ENCODE measurements at places on chromosomes 6 and 20.

- no peak for DNase-seq
These were observed 329.1 kb upstream of the RUNX2 start for GRCh38 chr6:44999066-44999465.

DNA sequence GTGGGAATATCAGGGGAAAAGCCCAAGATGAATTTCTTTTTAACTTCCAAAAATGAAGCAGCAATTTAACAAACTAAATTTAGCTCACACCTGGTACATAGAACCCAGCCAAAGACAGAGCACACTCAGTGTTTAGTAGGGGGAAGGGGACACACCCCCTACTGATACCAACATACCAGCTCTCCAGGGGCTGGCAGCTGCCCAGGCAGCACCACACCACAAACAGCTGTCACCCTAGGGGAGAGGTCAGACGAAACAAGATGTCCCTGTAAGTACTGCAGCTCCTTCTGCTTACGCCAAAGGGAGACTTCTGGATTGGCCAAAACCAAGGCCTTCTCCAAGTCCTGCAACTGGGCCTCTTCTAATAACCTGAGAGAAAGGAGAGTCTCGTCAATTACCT, 26.0 kb downstream of the MDN1 start:
- DNase-seq, result no peak

DNA sequence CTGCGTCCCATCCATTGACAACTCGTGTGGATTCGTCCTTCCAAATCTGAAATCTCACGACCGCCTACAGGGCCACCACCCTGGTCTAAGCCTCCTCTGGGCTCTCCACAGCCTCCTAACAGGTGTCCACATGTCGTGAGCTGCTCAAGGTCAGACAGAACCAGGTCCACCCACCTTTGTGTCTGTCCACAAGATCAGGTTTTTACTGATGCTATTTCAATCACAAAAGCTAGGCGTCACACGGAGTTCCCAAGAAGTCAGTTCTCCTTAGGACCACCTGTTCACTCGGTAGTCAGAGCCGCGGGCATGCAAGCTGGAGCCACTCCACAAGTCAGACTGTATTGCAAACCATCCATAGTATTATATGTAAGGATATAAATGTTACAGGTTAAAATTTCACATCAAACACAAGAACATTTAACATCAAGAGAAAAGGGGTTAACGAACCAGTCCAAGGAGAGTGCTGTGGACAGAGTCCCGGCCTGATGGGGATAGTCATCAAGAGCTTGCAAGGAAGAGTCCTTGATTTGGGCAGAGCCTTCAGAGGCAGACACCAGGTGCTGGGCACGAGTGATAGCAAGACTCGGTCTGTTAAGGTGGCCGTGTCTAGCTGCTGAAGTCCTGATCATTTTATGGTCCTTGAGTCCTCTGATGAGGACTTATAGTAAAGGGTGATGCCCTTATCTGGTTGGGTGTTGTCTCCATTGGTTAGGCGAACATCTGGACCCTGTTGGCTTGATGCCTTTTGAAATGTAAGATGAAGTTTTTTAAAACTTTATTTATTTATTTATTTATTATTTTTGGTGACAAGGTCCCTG, 731 bp upstream of the DNPH1 start:
- no peak for DNase-seq

- DNase-seq, result no peak
These were observed 15.9 kb downstream of the OSBPL2 start for GRCh38 chr20:62254021-62254724.

DNA sequence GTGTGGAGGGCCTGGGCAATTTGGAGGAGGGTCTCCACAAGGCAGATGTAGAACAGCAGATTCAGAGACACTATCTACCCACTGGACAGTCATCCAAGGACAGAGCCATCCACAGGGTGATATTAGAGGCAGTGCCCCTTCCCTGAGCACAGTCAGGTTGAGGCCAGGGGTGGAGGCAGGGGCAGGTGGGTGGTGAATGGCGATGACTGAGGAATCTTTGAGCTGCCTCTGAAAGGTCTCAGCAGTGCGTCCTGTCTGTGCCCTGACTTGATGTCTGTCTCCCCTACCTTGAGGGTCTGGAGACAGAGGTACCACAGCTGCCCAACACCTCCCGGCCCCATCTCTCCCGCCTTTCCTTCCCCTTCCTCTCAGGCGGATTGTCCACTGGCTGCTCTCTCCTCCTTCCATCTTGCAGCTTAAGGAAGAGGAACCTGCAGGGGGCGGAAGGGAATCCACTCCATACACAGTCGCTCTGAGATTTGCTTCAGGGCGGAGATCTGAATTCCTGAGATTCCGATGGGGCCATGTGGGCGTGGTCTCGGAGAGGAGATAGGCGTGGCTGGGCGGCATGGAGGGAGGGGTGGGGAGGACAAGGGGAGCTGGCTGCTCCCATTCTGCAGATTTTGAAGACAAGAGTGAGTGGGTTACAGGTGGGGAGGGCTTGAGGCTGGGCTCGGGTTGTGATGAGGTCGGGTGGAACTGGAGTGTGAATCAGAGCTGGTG, 1.7 kb downstream of the MUCL3 start:
- DNase-seq, result peak; percentile 19

DNA sequence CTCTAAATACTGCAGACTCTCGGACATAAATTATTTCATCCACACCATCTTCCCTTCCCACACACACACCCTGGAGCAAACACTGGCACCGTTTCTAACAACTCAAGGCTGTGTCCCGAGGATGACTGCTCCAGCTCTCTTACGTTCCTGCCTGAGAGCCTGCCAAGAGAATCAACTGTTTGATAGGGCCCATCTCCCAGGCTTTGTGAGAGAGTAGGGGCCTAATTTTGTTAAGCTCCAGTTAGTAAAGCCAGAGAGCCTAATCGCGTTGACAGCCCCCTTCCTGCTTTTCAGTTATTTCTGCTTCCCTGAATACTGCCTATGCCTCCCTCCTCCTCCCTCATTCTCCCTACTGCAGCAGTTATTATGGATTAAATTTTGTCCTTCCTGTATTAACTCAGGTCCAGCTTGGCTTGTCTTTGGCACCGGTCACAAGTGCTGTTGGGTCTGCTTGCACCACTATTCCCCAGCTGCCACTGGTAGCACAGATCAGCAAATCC, 118.1 kb upstream of the TMEM181 start:
- DNase-seq, result no peak

GRCh38 chr6:106630366-106630765, 988 bp downstream of the QRSL1 start:
- no peak for DNase-seq

DNA sequence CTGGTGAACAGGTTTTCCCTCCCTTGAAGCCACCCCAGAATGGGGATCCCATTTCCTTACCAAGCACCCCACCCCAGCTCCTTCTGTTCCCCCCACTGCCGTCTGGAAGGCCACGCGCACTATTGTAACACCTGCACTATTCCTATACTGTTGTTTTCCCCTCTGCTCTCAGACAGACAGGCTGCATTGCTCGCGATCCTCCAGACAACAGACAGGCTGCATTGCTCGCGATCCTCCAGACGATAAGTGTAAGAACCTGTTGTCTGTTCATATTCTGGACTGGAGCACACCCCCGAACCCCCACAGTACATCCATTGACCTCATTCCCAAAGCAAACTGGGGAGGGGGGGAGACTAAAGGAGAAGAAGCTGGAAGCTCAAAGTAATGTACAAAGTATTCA, 72.7 kb downstream of the LY86 start:
- no peak for DNase-seq

DNA sequence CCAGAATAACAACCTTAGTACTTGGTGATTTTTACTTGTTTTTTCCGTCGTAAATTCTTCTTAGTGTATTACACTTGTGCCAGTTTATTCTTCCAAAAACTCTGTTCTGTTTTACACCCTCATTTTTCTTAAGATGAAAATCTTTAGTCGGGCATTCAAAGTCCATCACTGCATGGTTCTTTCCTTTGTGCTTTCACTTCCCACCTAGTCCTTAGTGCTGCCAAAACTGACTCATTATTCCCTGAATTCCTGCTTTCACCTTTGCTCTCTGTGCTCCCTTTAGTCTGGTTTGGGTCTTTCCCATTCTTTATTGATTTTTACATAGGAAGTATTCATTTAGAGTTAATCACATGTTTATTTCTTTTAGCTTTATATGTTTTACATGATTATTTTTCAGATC, 3.3 kb downstream of the TRMT11 start:
- no peak for DNase-seq

- DNase-seq, result no peak
These were observed 23.5 kb downstream of the ZFP64 start for GRCh38 chr20:52168116-52168515.

DNA sequence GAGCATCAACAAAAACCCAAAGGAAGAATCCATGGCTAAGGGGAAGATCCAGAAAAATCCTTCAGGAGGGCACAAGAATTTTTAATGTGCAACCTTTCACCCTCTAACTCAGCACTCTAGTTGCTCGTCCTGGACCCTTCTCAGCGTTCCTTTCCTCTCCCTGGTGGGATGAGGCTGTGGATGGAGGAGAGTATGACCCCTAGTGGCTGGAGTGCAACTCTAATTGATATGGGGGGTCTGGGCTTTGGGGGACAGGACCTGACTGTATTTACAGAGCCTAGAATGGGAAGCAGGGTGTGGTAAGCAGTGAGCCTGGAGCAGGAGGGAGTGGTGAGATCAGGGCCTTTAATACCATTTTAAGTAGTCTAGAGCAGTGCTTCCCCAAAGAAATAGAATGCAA, 83.9 kb upstream of the CEP85L start:
- DNase-seq, result peak; percentile 38

GRCh38 chr20:5150226-5151076, 23.6 kb downstream of the CDS2 start:
- no peak for DNase-seq

DNA sequence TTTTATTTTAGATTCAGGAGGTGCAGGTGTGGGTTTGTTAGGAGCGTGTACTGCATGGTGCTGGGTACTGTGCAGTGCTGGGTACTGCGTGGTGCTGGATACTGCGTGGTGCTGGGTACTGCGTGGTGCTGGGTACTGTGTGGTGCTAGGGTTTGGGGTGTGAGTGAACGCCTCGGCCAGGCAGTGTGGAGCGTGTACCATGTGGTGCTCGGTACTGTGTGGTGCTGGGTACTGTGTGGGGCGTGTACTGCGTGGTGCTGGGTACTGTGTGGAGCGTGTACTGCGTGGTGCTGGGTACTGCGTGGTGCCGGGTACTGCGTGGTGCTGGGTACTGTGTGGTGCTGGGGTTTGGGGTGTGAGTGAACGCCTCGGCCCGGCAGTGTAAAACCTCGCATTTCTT, 62.9 kb downstream of the WDR27 start:
- no peak for DNase-seq

DNA sequence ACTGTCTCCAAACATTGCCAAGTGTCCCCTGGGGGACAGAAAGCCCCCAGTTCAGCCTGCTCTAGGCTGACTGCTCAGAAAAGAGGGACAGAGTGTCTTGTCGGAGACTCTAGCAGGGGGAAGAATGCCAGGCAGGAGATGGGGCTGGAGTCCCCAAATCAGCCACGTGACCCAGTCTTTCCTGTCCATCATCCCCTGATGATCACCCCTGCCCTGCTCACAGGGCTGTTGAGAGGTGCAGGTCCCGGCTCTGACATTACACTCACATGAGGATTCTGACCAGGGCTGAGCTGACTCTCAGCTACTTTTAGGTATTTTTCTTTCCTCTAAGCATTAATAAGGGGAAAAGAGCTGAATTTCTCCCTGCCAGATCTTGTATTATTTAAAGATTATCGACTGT, 115.8 kb downstream of the SULF2 start:
- no peak for DNase-seq

DNA sequence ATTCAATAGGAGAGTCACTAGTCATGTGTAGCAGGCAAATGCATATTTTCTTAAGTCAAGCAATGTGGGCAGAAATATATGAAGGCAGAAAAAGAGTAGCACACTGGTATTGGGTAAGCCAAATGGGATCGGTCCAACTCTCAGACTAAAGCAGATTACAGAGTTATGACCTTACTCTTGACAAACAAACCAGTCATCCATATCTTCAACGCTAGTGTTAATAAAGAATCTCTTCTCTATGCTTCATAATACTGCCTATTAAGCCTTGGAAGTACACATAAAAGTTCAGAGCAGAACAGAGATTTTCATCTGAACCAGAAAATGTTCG, 320.2 kb upstream of the JARID2 start:
- DNase-seq, result no peak

- DNase-seq, result no peak
These were observed 4.4 kb downstream of the SMLR1 start for GRCh38 chr6:130831607-130832006.

- no peak for DNase-seq
These were observed 65.9 kb downstream of the PKIB start for GRCh38 chr6:122676146-122676545.

DNA sequence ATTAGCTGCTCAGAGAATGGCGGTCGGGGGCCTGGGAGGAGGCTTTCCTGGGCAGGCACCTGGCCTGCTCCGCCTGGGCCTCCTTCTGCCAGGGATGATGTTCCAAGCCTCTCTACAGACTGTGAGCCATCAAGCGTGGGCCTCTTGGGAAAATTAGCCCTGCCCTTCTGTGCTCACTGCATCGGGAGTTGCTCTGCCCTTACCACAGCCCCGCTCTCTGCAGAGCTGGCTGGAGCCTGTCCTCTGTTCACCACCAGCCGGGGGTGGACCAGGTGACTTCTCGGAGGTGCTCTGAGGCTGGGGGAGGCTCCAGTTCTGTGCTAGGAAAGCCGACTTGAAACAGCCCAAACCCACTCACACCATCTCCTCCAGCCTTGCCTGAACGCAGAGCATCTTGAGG, 24.2 kb downstream of the MDGA1 start:
- no peak for DNase-seq

- no peak for DNase-seq
These were observed 872 bp upstream of the RBM39 start for GRCh38 chr20:35742741-35743523.

GRCh38 chr20:24785141-24786110, 163.6 kb upstream of the CST7 start:
- DNase-seq, result no peak

DNA sequence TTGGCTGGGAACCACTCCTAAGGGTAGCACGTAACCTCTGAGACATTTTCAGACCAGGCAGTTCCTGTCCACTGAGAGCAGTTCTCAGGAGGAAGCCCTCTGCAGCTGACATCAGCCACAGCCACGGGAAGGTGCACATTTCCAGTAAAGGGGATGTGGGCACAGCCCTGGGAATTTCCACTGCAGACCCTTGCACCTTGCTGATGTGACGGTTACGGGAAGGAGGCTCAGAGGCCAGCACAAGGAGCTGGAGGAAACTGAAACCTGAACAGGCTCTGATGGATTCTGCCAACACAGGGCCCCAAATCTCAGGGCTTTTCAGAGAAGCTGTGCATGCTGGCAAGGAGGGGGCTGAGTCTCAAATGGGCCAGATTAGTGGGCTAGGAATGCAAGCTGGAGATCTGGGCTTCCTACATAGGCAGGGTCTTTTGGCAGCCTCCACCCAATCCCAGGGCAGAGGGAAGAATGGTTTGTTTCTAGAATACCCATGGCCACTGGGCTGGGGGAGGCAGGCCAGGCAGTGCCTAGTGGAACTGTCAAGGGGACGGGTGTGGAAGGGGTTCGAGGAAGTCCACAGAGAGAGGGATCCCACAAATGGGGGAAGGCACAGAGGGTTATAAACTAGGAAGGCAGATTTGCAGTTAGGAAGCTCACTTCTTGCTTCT, 14.2 kb downstream of the EBF4 start:
- DNase-seq, result no peak
